ENCODE measurements at places on chromosomes 11 and 22. TPM values are rescaled to one million over a fixed set of nuclear protein-coding genes. Genes with fewer than 3 reads are reported as not detected.

The UPK3A gene
- not detected for total RNA-seq

The FAT3 gene
- not detected for total RNA-seq

GRCh38 chr22:38953577-38954413 lies 3.6 kb upstream of the APOBEC3A start:
- peak; percentile 86 for DNase-seq

- no peak for DNase-seq
These were observed 13.8 kb upstream of the IFITM3 start for GRCh38 chr11:334264-334994.

DNA sequence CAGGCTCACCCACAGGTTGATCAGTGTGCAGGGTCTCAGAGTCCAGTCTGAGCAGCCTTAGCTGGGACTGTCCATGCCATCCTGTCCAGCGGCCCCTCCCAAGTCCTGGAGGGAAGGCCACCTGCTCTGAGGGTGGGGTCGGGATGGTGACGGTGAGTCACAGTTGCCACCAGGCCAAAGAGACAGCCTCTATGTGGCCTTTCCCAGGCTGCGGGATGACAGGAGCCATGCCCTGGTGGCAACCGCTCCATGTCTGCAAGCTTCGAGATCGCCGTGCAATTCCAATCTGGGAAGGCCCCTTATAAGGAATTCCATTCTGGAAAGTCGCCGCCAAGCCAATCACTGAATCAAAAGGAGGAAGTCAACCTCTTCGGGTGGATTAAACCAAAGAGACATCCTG lies 47.5 kb downstream of the RTL6 start:
- DNase-seq: no peak

GRCh38 chr11:73493956-73494598 lies 103.8 kb downstream of the FAM168A start:
- DNase-seq: no peak

DNA sequence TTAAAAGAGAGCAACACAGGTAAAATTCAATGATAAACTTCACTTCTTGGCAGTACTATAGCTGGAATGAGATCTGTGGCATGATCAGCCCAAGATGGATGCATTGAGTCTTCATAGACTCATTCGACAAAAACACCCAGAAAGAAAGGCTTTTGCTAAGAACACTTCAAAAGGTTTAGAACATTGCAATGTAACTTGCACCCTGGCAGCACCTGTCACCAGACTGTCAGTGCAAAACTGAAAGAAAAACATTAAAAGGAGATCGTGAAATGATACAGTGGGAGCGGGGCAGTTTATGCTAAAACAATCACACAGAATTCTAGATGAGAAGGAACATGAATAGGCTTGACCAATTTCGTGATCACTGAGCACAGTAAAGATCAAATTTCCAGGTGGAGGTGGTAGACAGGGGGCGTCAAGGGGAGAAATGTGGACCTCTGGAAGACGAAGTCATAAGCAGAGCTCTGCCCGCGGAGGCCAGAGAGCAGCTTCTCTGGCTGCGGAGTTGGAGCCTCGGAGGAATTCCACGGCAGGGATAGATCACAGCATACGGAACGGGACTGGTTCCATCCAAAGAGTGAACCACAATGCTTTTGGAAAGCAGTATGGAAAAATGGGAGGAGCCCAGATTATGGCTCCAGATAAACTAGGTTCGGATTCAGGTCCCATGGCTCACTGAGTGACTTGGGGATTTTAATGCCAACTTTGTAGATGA lies 11.9 kb downstream of the VSIG10L2 start:
- no peak for DNase-seq

DNA sequence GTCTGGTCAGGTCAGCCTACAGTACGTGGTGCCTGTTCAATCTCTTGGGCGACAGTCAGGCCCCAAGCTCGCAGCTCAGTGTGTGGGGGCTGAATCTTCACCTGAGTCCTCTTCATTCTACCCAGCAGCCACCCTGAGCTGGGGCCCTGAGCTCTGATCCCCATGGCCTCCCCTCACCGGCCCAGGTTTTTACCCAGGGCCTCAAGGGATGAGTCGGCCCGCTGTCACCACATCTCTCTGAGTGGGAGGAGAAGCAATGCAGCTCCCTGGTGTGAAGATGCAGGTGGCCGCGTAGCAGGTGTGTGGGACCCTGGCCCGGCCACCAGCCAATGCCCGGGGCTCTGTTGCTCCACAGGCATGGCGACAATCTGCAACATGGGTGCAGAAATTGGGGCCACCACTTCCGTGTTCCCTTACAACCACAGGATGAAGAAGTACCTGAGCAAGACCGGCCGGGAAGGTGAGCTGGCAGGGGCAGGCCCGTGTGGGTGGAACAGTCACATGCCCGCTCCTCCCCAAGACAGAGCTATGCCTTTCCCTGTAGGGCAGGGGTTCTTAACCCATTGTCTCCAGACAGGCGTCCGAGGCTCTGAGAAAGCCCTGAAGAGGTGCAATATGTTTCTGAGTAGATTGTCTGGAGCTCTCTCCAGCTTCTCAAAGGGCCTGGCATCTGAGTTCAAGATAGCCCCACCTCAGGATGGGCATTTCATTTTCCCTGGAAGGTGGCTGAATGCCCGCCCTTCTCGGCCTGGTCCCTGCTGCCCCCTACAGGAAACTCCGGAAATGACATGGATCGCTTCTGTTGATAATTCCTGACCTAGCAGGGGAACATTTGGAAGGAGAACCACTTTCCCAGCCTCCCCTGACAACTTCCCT lies 26.9 kb downstream of the POLR3H start:
- peak; percentile 35 for DNase-seq
